GM13976 (cell line): ENCODE measurements at places on chromosomes 4 and X.

DNA sequence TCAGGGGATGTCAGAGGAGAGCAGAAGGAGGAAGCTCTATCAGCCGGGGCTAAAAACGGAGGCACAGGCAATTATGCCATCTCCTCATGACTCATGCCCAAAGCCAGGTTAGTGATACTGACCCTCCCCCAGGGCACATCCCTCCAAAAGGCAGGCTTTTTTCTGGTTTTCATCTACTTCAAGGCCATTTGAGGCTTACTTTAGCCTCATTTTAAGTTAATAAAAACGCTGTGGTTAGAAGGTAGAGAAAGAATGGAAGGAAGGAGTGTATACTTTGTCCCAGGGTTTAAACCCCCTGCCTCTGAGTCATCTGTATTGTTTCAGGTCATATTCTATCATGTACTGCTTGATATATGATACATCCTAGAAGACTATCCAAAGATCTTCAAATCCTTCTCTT lies 89.7 kb upstream of the NDP start:
- DNase-seq, result no peak

- peak; percentile 70 for DNase-seq
Measured at GRCh38 chr4:3355266-3355748, 62.5 kb downstream of the RGS12 start.

DNA sequence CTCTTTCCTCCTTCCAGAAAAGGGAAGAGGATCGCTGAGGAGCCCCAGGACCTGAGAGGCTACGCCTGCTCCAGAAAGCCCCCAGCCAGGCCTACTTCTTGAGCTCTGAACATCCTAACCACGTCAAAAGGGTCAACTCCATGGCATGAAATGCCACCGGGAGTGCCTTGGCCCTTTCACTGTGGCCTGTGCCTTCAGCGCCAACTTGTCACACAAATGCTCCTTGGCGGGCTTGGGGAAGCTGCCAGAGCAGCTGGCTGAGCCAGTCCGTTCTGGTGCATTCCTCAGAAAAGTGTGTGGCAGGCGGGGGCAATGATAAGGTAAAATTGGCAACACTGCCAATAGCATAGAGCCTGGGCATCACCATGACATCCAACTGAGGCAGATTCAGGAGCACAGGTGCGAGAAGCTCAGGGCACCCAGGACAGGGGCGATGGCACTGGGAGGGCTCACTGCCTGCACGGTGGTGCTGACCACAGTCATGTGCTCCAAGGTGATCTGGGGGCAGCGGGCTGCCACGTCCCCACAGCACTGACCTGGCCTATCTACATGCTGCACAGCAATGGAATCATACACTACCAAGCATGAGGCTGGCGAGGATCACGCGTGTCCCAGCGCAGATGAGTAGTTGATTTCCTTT lies 12.1 kb upstream of the TREX2 start:
- no peak for DNase-seq

DNA sequence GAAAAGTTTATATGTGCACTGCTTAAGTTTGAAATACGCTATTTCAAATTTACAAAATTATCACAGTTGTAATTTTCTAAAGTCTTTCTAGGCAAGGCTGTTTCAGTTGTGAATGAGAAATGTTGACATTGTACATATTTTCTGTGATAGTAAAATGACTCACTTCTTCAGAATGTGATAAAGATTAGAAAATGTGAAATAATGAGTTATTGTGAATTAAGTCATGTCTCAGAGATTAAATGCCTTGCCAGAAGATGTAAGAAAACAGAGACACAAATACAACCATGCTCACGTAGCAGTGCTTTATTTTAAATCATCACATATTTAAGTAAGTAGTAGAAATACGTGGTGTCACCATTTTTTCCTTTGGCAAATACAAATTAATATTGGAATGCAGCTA lies 768 bp downstream of the CLCN4 start:
- no peak for DNase-seq

GRCh38 chr4:16852228-16852627 lies 46.2 kb downstream of the LDB2 start:
- no peak for DNase-seq

- DNase-seq, result no peak
Measured at GRCh38 chr4:100657187-100657586, 139.4 kb upstream of the EMCN start.

DNA sequence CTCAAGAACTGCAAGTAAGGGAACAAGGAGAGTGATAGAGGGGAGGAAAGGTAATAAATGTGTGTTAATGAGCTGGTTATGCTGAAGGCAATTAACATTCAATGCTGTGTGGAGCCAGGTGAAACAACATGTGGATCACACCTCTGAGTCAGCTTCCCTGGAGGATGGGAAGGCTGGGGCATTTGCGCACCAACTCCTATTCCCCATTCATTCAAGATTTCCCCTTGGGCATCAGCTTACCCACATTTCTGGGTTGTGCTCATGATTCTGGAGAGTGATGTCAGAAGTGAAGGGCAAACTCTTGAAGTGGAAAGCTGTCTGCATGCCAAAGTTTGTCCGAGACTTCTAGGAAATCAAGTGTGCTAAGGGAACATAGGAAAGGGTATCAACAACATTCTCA lies 461.4 kb downstream of the MID1IP1 start:
- DNase-seq, result no peak

- no peak for DNase-seq
Measured at GRCh38 chr4:42673082-42673425, 16.1 kb upstream of the ATP8A1 start.

GRCh38 chr4:78784236-78784865 lies 8.2 kb downstream of the BMP2K start:
- no peak for DNase-seq

- no peak for DNase-seq
Measured at GRCh38 chr4:69497076-69497475, 1.4 kb upstream of the UGT2B4 start.

DNA sequence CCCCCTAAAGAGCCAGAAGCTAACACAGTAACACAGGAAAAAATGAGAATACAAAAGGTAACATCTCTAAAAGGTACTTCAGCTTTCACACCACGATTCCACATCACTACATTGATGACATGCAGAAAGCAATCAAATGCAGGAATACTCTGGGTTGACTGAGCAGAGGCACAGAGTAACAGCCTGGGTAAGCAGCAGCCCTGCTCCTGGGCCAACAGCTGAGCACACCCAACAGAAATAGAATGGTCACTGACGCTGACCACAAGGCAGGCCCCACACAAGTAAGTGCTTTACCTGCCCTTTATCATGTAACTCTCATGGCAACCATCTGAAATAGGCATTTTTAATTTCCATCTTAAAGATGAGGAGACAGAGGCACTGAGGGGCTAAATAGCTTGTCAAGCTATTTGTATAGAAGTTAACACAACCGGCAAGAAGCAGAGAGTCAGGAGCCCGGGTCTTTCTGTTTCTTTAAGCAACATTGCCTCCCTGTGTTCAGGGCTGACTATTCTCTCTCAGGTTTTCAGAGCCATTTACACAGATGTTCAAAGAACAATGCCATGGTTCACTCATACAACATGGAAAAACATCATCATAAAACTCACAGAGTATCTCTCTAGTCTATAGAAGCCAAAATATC lies 168.9 kb downstream of the ZNF674 start:
- peak; percentile 12 for DNase-seq

DNA sequence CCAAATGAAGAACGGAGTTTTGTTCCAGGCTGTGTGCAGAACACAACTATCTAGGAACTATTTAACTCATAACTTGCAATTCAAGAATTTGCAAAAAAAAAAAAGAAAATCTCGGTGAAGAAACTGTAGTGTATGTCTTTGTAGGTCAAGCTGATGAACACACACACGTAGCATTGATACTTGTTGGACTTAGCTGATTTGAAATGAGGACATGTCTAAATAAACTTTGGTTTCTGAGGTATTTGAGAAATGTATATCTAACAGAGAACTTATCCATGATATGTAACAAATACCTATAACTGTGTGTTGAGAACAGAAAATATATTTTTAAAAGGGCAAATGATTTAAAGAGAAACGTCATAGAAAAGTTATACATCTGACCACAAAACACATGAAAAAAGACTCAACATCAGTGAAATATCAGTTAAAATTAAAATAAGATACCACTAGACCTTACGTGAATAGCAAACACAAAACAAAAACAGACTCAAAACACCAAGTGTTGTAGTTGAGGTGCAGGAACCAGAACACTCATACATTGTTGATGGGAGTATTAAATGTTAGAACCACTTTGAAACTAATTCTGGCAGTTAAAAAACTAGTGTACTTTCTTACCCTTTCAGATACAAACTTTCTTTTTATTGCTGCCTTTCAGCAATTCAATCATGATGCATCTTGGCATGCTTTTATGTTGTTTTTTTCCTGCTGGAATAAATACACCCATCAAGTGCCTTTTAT lies 1535.8 kb upstream of the PCDH10 start:
- no peak for DNase-seq

- no peak for DNase-seq
Measured at GRCh38 chr4:184252136-184253071, 34.7 kb upstream of the ENPP6 start.

- DNase-seq, result no peak
Measured at GRCh38 chrX:13535376-13536165, 33.8 kb upstream of the EGFL6 start.

DNA sequence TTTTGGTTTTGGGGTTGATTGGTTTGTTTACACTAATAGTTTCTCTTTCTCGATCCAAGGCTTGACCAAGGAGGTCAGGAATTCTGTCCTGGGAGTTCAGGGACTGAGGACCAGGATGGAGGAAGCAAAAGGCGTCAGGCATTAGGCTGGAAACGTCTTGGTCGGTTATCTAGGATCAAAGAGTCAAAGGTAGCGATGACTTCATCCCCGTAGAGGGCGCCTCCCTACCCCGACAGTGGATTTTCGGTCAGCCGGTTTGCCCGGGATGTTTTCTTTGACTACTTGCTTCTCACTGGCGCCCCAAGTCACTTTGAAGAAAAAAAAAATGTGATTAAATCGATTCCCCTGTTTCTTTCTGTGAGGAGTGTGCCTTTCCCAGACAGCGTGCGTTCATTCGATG lies 980 bp upstream of the FHDC1 start:
- peak; percentile 51 for DNase-seq

- DNase-seq, result no peak
Measured at GRCh38 chr4:67396008-67396407, 149.3 kb downstream of the CENPC start.

GRCh38 chrX:74353984-74354383 lies 50.0 kb downstream of the ZCCHC13 start:
- DNase-seq, result no peak

GRCh38 chr4:20305976-20306375 lies 54.3 kb downstream of the SLIT2 start:
- DNase-seq, result no peak

DNA sequence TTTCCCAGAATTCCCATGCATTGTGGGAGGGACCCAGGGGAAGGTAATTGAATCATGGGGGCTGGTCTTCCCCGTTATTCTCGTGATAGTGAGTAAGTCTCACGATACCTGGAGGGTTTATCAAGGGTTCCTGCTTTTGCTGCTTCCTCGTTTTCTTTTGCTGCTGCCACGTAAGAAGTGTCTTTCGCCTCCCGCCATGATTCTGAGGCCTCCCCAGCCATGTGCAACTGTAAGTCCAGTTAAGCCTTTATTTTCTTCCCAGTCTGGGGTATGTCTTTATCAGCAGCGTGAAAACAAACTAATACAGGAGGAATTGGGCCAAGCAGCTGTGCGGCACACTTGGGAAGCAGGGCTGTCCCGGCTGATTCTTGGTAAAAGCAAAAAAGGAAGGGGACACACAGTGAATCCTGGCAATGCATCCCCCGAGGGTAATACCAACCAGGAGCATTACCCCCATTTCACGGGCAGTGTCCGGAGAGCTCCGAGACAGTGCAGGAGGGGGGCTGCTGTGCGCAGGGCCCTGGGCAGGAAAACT lies 185.7 kb downstream of the AFAP1 start:
- DNase-seq, result no peak

GRCh38 chrX:274904-275475 lies 6.2 kb upstream of the PLCXD1 start:
- no peak for DNase-seq

- DNase-seq, result no peak
Measured at GRCh38 chr4:155966731-155967395, 13.2 kb upstream of the CTSO start.
